ENCODE measurements at places on chromosomes 16 and 17. TPM values are rescaled to one million over a fixed set of nuclear protein-coding genes. Genes with fewer than 3 reads are reported as not detected.

GRCh38 chr16:56286809-56287208, 95.5 kb downstream of the GNAO1 start:
- peak; percentile 8 for DNase-seq

DNA sequence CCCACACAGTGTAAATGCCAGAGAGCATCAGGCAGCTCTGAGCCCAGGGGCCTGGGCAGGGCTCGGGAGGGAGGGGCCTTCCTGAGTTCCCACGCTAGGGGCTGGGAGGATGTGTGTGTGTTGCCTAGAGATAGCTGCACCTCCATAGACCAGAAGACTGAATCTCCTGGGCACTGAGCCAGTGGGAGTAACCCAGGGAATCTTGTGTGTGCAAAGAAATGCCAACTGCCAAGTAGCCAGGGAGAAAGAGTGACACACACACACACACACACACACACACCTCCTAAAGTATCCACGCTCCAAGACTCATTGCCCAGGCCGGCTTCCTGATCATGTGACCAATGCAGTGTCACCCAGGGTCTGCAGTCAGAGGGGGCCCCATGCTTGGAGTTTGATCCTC, 166.2 kb upstream of the RPL38 start:
- no peak for DNase-seq

DNA sequence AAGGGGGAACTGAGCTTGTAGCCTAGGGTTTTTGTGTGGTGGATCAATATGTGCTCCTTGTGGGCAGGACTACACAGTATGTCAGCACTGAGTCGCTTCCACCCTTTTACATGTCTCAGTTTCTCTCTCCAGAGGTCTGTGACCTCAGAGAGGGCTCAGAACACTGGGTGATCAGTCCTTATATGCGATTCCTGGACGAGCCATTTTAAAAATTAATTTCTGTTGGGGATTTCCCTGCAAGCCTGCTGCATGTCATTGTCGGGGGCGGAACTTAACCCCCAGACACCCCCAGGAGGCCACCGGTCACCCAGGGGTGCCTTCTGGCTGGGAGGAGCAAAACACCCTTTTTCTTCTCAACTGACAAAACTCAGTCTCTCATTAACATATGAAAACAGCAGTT, 14.1 kb downstream of the DHRS7B start:
- DNase-seq = no peak

GRCh38 chr16:67039260-67040020, 10.5 kb downstream of the CBFB start:
- DNase-seq = no peak

- DNase-seq = no peak
Measured at GRCh38 chr17:194828-195602, 13.6 kb upstream of the DOC2B start.

DNA sequence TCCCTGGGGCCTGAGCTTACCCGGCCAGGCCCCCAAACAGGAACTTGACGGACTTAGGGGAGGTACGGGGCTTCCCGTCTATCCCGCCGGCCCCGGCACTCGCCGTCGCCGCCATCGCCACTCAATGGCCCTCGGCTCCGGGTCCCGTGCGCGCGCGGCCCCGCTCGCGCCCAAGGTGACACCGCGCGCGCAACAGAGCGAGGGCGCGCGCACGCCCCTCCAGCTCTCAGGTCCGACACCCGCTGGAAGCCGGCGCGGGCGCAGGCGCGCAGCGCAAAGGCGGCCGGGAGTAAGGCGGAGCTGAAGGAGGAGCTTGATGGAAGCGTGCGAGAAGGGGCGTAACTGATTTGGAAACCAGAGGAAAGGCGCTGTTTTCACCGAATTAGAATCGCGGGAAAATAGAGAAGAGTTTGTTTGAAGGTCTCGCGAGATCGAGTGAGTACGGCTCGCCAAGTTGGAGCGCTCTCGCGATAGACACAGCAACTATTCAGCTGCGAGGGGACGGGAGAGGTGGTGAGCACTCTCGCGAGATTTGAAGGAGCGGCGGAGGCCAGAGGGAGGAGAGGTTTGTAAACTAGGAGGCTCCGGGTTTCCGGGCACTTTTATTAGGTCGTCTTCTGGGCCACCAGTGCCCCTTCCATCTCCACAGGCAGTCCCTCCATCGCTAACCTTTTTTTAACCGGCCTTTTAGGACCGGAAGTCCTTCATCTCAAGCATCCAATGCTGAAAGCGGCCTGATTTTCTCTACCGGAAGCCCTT, at the start of the genes RNF167 and SLC25A11:
Gene RNF167, plus strand, starts transcription at position 473 of the 759 bp plus-strand sequence. CDS start 642 bp downstream, outside the sequence.
Gene SLC25A11, minus strand, starts transcription at position 251 of the 759 bp plus-strand sequence. Its CDS starts 136 bp downstream, at position 115.
- DNase-seq = peak; percentile 99

GRCh38 chr16:74321356-74321755, 24.7 kb downstream of the PSMD7 start:
- DNase-seq = no peak

- no peak for DNase-seq
Measured at GRCh38 chr17:14815079-14815478, 450.0 kb downstream of the PMP22 start.

GRCh38 chr16:83554540-83554939, 253.2 kb upstream of the HSBP1 start:
- DNase-seq = no peak

DNA sequence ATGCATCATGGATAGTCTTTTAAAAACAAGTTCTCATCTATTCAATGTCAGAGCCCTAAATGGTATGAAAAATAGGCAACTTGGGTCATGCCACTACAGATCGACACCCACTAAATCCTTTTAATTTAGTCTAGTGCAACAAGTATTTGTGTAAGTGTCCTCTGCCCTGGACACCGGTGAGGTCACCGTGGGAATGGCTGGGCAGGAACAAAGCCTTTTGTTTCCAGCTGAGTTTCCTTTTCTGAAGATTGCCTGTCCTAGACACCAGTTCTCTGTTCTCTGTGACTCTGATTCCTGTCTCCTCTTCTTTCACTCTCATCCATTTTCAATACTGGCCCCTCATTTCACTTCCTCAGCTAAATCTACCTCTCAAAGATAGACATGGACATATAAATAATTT, 446.5 kb downstream of the MAF start:
- no peak for DNase-seq

GRCh38 chr16:54459509-54460262, 173.1 kb upstream of the IRX3 start:
- DNase-seq = no peak

GRCh38 chr16:8548166-8548565, 42.1 kb downstream of the TMEM114 start:
- DNase-seq = no peak

DNA sequence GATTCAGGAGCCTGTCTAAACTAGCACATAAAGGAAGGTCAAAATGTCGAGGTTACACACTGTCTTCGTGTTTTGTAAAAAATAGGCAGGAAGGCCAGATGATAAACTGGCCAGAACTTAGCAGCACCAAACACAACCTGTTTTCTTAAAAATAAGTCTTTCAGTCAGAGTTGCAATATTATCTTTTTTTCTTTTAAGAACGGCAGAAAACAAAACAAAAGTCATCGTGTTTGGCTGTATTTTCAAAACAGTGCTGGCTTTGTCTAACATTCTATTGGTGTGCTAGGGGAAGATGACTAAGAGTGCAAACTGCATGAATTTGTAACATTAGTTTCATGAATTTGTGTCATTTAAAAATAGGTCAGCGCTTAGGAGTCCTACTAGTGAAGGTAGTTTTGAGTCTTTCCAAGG, 5.3 kb downstream of the MAF start:
- no peak for DNase-seq

GRCh38 chr16:89453501-89454321, 36.6 kb downstream of the ANKRD11 start:
- DNase-seq = no peak

GRCh38 chr17:67390646-67391361, 13.7 kb downstream of the PITPNC1 start:
- DNase-seq = peak; percentile 86

DNA sequence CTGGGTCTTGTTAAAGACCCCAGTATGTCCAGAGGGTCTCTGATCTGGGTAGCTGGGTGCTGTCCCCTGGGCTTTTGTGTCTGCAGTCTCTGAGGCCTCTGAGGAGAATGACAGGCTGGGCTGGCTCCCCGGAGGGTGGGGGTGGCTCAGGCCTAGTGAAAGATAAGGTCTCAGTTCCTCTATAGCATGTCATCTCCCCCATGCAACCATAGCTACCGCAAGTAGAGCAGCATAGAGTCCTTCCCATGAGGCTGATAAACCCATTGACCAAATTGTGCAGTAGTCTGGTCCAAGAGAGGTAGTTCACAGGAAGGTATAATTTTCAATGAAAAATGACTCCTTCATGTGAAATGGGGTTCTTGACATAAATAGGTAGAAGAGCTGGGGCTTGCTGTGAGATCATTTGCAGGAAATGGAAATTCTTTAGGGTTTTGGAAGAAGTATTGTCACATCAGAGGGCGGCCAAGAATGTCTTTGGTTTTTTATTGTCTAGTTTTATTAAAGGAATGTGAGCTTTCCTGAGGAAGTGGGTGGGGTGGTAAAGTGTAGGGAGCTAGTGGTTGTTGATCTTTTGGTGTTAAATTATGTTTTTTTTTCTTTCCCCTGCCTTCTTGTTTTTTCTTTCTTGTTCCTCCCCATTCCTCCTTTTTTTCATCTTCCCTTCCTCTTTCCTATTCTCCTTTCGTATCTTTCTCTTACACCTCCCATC, 21.0 kb downstream of the SLC7A6OS start:
- peak; percentile 72 for DNase-seq

- peak; percentile 77 for DNase-seq
Measured at GRCh38 chr17:82021107-82021899, 1.4 kb downstream of the CENPX start.

DNA sequence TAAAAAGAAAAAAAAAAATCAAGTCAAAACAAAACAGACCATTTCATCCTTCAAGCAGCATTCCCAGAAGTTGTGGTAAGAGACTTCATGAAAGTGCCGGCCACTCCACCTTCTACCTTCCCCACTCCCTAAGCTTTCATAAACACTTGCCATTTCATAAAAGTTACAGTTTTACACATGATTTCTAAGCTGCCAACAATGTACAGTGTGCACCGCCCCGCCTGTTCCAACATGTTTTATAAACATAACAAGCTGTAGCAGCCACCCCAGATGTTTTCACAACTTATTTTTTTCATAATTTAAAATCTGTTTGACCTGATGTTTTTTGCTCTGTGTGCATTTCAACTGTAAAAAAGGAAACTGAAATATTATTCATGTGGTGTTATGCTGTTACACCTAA, 608.1 kb downstream of the TOX3 start:
- DNase-seq = no peak

DNA sequence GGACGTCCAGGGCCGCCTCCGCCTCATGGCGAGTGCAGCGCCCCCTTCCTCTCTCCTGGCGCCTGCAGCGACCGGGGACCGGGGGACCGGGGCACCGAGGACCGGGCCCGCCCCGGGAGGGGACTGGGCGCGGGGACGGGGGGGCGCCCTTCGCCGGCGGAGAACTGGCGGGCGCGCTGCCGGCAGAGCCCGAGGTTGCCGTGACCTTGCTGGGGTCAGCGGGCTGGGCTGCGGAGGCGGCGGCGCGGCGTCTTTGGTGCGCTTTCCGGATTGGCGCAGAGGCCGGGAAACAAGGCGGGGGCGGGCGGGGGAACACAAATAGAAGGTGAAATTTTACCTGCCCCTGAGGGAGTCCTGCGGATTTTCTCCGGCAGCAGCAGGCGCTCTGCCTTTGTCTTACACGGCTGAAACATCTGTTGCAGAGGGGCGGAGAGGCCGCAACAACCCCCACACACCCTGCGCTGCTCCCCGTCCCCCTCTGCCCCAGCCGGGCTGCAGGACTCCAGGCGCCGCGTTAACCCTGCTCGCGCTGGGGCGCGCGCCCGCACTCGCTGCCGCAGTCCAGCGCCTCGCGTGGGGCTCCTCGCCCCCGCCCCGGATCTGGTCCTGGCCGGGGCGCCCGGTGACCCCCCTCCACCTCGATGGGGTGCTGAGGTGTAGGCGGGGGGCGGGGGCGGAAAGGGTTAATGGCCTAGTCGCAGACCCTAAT, 53.5 kb downstream of the SREBF1 start:
- no peak for DNase-seq

DNA sequence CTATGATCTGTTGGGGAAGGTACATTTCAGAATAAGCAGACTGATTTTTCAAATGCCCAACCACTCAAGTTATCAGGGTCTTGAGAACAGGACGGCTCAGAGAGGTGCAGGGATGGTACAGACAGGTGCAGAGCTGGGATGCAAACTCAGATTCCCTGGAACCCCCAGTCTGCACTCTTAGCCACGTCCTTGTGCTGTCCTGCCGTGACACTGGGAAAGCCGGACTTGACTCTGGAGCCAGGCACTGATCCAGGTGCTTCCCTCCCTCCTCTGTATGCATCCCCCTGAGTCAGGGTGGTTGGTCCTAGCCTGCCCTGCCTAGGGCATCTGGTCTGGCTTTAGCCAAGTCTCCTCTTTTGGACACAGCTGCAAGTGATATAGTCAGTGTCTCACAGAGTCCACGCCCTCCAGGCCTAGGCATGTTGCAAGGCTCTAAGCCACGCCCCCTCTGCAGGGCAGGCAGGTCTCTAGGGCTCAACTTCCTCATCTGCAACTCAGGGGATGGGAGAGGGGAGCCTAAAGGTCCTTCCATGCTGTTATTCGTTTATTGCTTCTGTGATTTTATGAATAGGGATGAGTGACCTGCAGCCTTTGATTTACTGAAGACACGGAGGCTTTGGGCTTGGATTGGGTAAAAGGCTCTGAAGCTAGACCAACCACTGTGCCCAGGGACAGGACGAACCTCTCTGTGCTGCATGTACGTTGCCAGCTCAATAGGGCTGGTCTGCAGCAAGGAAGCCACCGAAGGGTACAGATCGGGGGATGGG, 97.3 kb downstream of the SDK2 start:
- DNase-seq = no peak

DNA sequence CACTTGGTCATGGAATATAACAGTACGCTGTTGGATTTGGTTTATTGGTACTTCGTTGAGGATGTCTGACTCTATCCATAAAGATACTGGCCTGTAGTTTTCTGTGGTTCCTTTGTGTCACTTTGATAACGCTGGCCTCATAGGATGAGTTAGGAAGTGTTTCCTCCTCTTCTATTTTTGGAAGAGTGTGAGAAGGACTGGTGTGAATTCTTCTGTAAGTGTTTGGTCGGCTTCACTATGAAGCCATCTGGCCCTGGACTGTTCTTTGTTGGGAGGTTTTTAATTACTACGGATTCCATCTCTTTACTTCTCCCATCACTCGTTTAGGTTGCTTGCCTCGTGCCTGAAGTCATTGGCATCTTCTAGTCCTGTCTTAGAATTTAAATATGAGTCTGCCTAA, 117.3 kb downstream of the OR1D5 start:
- no peak for DNase-seq

GRCh38 chr17:67253384-67253783, 8.4 kb upstream of the HELZ start:
- no peak for DNase-seq

GRCh38 chr16:64522548-64522947, 599.3 kb downstream of the CDH11 start:
- no peak for DNase-seq

Gene KRT20
- total RNA-seq = not detected

Gene KRTAP16-1
- total RNA-seq = not detected

Gene NME1
- total RNA-seq = 437 TPM

Gene SYNGR3
- 1.8 TPM for total RNA-seq

Gene SLC2A4
- total RNA-seq = 0.32 TPM

Gene KCTD19
- total RNA-seq = not detected

Gene GDPD3
- total RNA-seq = 0.50 TPM

Gene ABCA3
- total RNA-seq = not detected

Gene KRTAP3-2
- not detected for total RNA-seq

Gene TM4SF5
- total RNA-seq = not detected

Gene TMIGD1
- not detected for total RNA-seq

Gene GNGT2
- not detected for total RNA-seq

Gene WFIKKN1
- 0.41 TPM for total RNA-seq
